AG04449 (cell line): ENCODE measurements at places on chromosomes 1 and 21.

GRCh38 chr21:28445141-28445830 lies 547.4 kb downstream of the LTN1 start:
- DNase-seq = peak; percentile 80

- DNase-seq = no peak
Measured at GRCh38 chr1:207355060-207355459, 33.6 kb downstream of the CD55 start.

DNA sequence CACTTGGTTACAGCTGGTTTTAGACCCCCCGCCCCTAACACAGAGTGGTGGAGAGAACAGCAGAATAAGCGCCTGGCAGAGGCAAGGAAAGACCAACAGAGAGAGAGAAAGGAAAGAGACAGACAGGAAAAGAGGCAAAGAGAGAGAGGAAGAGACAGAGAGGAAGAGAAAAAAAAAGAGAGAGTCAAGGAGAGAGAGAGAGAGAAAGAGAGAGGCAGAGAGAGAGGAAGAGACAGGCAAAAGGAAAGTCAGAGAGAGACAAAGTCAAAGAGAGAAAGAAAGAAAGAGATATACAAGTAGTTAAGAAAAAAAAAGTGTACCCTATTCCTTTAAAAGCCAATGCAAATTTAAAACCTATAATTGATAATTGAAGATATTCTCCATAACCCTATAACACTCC lies 13.0 kb upstream of the NEK2 start:
- DNase-seq = no peak

DNA sequence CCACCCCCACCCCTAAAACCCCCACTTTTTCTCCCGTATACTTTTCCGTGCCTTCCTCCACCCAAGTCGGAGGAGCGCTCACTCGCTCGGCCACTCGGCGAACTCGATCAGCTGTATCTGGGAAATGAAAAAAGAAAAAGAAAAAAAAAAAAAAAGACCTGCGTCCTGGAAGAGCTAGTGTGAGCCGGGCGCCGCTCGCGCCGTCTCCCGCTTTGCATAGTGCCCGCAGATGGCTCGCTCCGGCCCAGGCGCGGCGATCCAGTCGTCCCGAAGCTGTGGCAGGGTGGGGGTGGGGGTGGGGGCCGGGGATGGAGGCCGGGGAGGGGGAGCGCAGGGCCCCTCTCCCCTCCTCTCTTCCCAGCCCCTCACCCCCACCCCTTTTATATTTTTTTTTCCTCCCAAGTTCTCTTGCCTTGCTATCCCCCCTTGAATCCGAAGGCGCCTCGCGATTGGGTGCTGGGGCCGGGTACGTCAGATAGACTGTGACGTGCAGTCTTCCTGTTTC lies 299 bp upstream of the PROX1 start:
- peak; percentile 41 for DNase-seq

DNA sequence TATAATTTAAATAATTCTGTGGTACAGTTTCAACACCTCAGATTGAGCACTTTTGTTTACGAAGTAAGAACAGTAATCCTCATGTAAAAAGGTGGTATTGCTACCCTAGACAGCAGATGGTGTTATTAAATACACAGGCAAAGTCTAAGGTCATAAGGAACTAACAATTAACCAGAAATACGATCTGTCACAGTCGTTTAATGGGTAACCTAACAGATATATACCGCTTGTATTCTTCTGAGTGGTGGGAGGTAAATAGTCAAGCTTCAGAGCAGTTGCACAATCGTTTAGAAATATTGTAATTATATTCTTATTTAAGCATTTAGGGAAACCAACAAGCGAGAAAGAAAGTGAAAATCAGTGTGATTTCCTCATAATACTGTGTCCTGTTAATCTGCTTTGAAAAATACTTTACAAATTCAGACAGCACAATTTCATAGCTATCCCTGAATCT lies 9.8 kb upstream of the IRF2BP2 start:
- DNase-seq = no peak

GRCh38 chr1:204113896-204114295 lies 37.9 kb downstream of the ETNK2 start:
- DNase-seq = no peak

DNA sequence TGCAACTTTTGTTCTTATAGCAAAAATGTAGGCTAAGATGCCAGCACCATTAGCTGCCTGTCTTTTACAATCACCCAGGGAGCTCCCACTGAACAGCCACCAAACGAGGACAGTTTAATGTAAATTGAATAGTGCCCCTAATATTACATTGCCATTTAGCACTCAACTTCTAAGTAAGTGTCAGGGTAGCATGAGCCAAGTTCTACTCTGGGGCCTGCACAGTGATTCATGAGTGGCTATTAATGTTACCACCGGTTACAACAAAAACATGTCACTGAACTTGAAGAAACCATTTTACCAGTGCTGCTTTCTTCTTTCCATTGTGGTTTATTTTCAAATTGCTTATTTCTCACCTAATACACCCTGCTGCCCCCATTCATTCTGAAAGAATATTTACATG lies 295.6 kb upstream of the RRP15 start:
- DNase-seq = no peak

DNA sequence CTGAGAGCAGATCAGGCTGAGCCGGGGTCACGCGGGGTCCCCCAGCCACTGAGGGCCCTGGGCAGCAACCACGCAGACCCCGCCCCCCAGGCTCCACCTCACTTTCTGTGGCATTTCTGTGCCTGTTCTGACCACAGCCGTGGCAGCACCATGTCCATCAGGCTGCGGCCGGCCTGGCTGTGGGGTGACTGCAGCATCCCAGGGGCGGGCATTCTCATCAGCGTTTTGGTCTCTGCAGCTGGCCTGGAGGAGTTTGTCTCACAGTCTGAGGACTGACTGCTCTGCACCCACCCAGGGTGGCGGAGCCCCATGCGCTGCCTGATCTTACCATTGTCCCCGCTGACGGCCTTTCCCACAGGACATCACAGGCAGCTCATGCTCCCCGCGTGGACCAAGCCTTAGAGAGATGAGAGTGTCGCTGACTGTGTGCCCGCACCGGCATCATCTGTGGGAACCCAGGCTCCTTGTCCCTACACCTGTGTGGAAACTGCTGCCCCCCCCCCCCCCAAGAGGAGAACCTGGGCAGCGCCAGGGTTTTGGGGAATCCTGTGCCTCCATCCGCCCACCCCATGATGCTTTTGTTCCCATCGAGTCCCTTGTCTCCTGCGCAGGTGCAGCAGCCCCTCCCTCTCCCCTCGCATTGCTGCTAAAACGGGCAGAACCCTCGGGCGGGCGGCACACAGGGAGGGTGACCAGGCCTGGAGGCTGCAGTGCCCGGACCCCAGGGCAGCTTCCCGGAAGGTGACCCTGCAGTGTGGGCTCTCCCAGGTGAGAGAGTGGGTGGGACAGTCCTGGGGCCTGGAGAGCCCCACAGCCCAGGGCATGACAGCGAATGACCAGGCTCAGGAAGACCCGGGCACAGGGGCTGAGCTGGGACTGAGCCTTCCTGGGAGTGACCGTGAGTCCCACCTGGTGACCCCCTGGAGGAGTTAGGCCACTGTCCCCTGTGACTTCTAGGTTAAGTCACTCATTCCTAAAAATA lies 1.8 kb downstream of the KRTAP10-1 start:
- no peak for DNase-seq

DNA sequence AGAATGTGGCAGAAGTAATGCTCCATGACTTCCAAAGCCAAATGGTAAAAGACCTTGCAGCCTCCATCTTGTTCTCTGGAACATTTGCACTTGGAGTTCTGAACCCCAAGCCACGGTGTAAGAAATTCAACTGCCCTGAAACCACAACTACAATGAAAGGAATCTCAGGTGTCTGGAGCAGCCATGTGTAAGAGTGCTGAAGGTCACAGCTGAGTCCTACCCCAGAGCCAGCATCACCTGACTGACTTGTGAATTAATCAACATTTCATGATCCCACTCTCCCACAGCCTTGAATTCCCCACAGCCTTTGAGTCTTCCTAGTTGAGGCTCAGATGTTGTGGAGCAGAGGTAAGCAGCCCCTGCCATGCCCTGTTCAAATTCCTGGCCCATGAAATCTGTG lies 192.8 kb upstream of the CAMK1G start:
- no peak for DNase-seq

- DNase-seq = no peak
Measured at GRCh38 chr1:218312509-218312908, 27.4 kb downstream of the RRP15 start.

GRCh38 chr1:107594536-107594935 lies 370.4 kb downstream of the VAV3 start:
- no peak for DNase-seq

DNA sequence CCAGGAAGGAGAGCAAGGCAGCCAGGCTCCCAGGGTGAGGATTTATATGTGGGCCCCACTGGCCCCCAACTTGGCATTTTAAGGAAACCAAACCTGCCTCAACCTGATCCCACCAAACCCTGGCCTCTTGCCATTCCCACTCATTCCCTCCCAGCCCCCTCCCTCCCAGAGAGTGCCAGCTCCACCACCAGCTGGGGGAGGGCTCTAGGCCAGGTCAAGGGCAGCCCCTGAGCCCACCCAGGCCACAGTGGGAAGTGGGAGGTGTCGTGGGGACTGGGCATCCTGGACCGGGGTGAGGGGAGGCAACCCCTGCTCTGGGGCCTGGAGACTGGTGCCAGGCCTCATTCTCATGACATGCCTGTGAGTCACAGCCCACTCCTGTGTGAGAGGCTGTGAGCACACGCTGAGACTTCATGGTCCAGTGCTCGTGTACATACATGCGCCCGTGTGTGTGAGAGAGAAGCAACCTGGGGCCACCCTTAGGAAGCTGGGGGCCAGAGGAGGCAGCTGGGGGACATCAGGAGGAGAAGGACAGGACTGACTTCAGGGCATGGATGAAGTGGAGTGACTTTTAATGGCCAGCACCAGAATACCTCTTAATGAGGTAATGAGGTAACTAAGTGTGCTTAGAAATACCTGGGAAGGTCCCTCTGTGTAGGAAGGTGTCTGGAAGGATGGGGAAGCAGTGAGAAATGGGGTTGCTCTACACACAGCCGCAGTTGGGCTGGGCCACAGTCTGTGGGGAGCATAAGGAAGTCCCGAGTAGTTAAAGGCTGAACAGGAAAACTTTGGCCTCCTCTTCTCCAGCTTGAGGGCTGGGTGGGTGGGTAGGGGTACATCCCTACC lies at the start of gene S100A2:
S100A2 (minus strand) TSS at position 316 of the 846 bp plus-strand sequence. CDS start 1,967 bp downstream, outside the sequence.
- peak; percentile 79 for DNase-seq

DNA sequence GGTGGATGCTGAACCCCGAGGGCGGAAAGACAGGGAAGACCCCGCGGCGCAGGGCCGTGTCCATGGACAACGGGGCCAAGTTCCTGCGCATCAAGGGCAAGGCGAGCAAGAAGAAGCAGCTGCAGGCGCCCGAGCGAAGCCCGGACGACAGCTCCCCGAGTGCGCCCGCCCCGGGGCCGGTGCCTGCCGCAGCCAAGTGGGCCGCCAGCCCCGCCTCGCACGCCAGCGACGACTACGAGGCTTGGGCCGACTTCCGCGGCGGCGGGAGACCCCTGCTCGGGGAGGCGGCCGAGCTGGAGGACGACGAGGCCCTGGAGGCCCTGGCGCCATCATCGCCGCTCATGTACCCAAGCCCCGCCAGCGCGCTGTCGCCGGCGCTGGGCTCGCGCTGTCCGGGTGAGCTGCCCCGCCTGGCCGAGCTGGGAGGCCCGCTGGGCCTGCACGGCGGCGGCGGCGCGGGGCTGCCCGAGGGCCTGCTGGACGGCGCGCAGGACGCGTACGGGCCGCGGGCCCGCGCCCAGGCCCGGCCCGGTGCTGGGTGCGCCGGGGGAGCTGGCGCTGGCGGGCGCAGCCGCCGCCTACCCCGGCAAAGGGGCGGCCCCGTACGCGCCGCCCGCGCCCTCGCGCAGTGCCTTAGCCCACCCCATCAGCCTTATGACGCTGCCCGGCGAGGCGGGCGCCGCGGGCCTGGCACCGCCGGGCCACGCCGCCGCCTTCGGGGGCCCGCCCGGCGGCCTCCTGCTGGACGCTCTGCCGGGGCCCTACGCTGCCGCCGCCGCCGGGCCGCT lies 20.7 kb downstream of the FOXO6 start:
- DNase-seq = no peak

- DNase-seq = peak; percentile 36
Measured at GRCh38 chr1:205477759-205478247, 22.0 kb upstream of the BLACAT1 start.

DNA sequence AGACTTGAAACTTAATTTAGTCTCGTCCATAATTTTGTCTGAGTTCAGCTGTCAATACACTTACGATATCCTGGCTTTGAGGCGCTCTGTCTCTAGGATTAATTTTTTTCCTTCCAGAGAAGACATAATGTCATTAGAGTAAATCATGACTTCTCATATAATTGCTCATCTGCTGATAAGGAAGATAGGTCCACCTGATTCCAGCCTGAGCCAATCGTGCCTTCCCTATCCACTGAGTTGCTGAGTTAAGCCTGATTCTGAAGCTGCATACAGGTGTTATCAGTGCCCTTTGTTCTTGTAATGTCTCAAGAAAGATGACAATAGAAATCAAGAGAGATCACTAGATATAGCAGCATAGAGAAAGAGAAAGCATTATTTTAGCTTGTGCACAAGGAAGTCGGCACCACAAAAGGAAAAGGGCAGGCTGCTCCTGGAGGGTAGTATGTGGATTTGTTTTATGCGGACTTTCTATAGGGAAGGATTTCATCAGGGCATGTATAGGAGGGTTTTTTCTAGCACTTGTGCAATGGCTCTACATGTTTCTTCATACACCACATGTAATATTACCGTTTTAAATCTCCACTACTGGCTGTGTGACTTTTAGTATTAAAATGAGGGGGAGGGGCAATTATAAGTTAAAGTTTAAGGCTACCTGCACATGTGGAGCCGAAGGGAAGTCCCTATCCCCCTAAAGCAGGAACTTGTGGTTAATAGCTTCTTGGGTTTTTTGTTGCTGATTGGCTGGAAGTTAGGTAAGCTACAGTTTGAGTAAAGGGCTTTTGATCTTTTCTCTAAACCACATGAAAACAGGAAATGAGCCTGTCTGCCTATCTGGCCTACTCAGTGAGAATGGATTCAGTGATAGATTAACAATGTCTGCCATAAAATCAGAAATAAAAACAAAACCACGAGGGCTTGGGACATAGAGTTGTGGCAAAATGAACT lies 133.4 kb downstream of the PLPPR5 start:
- no peak for DNase-seq

GRCh38 chr1:17877896-17878295 lies 122.8 kb downstream of the ACTL8 start:
- no peak for DNase-seq

GRCh38 chr1:205470131-205470530 lies 14.3 kb upstream of the BLACAT1 start:
- DNase-seq = no peak

DNA sequence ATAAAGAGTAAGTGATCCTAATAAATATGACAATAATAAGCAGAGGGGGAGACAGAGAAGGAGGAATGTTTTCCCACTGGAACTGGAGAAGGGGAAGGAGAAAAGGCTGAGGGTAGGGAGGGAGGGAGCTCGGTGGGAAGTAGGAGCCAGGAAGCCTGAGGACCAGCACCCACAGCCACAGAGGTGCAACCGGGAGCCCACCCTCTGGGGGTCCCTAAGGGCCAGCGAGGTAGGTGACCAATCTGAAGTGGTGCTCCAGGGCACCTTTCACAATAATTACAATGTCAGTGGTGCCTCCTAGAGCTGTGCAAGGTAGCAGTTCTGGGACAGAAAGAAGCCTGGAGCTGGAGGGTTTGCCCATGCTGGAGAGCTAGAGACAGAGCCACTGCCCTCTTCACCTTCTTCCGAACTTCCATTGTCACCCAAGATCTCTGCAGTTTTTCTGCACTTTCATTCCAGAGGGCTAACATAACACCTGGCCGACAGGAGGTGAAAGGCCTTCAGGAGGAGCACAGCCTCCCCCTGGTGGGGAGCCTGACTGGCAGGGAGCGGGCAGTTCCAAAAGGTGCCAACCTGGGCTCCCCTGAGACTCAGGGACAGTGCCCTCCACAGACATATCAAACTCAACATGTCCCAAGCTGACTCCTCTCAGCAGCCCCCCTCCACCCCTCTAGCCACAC lies 4.1 kb upstream of the AHCYL1 start:
- DNase-seq = no peak
